Stomach (tissue), 19 donors: ENCODE measurements at places on chromosomes 11 and 22.

DNA sequence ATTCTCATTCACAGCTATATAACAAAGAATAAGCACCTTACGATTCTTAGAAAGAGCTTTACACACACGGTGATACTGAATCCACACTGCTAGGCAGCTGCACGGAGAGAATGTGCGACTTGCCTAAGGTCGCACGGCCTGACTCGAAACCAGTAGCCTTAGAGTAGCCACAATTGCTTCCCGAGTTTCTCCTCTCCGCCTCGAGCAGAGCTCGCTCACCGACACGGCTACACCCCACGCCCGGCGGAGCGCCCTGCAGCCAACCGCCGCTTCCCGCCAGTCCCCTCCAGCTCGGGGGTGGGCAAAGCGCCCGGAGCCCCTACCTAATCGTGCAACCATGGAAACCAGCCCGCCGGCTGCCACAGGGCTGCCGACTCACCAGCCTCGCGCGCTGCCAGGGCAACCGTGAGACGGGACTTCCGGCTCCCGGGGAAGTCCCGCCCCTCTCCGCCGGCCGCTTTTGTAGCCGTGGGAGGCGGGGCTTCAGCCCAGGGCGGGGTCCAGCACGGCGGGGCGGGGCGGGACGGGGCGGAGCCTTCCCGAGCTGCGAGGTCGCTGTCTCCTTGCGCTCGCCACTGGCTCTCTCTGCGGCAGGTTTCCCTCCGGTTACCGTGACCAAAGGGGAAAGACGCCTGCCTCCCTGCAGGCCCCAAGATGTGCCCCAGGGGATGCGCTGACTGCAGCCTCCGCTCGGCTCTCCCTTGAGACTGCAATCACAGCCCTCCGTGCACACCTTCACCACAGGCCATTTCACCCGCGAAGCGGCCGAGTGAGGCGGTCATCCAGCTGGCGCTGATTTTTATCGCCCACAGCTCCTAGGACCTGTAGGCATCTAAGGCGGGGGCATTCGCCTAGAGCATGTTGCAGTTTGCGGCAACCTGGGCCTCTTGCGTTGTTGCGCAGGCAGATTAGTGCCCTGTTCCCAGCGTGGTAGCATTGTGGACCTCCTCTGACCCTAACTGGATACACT lies 1.1 kb downstream of the BSCL2 start:
- DNase-seq: peak; percentile 98

GRCh38 chr11:61528114-61528513 lies 19.6 kb downstream of the LRRC10B start:
- no peak for DNase-seq

GRCh38 chr11:79119491-79120284 lies 321.1 kb downstream of the TENM4 start:
- peak; percentile 65 for DNase-seq

GRCh38 chr11:116231543-116231942 lies 541.2 kb downstream of the BUD13 start:
- DNase-seq: no peak

DNA sequence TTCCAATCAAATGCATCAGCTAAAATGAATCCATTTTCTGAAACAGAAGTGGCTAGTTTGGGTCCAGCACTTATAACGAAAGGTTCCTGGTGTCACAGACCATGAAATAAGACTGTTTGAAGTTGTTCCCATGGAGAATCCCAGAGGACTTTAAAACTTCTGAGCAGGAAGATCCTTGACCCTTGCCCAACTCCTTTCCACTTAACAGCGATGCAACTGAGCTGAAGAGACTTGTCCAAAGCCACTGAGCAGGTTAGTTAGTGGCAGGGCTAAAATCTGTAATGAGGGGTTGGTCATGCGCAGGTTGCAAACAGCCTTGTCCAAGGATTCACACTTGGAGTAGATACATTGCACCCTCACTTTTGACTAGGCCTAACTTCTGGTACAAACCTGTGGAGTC lies 1.3 kb downstream of the RAB38 start:
- no peak for DNase-seq

GRCh38 chr11:92841719-92842118 lies 127.7 kb upstream of the MTNR1B start:
- DNase-seq: no peak

- DNase-seq: peak; percentile 64
Observed at GRCh38 chr22:42773167-42773566, 52.5 kb upstream of the A4GALT start.

DNA sequence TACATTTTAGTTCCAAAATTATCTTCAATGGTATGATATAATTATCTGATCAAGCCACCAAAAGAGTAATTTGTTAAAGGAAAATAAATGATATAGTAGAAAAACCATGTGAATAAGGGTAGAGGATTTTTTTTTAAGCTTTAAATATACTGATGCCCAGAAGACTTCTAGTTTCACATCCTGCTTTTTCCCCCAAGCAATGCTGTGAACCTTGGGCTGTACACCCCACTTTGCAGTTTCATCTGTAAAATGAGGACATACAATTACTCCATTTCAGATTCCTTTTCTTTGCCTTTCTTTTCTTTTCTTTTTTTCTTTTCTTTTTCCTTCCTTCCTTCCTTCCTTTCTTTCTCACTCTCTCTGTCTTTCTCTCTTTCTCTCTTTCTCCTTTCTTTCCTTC lies 1125.4 kb downstream of the DLG2 start:
- DNase-seq: no peak

- DNase-seq: no peak
Observed at GRCh38 chr22:50167689-50168489, 2.6 kb upstream of the PANX2 start.

GRCh38 chr11:43756575-43756974 lies 76.0 kb downstream of the HSD17B12 start:
- no peak for DNase-seq

DNA sequence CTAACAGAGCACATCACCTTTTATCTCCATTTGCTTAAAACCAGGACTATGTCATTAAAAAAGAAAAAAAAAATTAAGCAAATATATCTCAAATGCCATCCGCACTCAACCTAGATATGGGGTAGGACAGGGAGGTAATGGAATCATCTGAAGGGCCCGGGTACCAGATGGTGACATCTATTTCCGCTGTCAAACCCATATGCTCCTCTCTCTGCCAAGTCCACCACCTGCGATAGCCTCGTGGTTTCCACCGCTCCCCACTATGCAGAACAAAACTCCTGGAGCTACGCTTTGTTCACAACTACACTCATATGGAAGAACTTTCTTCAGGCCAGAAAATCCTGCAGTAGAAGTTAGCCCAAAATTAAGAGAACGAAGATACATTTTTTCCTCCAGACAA lies 31.4 kb downstream of the FEZ1 start:
- no peak for DNase-seq

GRCh38 chr11:120044011-120044675 lies 93.8 kb downstream of the TRIM29 start:
- no peak for DNase-seq

DNA sequence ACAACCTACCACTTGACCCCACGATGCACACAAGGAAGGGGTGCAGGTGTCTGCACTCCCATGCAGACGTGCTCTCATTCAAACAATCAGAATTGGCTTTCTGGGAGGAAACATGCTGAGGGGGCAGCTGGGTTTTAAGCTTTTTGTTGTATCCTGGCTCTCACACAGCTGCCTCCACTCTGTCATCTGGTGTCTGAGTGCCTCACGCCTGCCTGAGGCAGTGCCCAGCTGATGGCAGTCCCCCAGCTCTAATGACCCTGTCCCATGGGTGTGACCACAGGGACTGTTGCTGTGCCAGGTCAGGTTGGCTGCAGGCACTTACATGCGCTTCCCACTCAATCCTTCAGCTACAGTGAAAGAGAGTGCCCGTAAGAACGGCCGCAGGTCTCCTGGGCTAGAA lies 53.7 kb downstream of the ARFGAP3 start:
- DNase-seq: peak; percentile 36

- DNase-seq: no peak
Observed at GRCh38 chr22:20130319-20130718, 1.3 kb upstream of the ZDHHC8 start.
